ENCODE measurements at places on chromosomes 4 and X.

DNA sequence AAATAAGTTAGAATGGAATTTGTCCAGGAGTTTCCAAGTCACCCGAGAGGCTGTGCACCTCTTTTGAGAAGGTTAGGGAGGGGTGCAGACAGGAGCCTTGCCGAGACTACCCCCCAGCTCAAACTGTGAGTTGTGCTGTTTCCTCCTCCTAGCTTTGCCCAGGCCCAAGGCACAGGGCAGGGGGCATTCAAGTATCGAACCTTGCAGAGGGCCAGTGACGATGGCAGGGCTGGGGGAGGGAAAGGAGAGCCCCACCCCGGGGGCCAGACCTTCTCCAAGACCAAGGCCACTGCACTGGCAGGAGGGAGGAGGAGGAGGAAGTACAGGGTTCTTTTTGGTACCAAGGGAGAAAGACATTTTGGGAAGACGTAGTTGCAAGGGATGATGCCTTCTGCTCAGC, 80.6 kb downstream of the TMEM144 start:
- DNase-seq, result no peak

DNA sequence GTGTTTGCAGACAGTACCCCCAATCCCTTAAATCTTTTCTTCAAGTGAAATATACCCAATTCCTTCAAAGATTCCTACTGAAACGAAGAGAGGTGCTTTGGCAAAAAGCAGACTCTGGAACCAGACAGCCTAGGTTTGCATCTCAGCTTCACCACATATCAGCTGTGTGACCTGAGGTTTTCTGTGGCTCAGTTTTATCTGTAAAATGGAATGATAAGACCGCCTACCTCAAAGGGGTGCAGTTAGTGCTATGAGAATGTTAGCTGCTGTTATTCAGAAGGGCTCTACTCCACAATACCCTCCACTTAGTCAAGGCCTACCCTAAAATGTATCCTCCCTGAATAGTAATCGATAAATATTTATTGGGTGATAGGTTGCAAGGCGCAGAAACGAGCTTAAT, 664 bp downstream of the PIR start:
- DNase-seq, result no peak

- no peak for DNase-seq
Observed at GRCh38 chr4:163251204-163251603, 81.2 kb downstream of the NPY1R start.

DNA sequence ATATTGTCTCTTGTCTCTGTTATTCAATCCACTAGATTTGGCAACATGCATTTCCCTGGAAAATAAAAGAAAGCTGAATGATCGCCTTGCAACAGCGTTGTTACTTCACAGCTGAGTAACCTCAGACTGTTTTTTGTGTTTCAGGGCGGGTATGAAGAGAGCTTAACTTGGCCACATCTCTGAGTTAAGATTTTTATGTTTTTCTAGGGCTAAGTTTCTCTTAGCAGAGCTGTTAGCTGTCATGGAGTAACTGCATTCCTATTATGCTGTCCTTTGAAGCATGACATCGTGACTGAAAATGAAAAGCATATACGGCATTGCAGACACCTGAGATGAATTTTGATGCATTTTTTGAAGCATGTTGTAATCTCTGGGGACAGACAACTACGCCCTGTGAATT, 1798.9 kb downstream of the PCDH7 start:
- no peak for DNase-seq

DNA sequence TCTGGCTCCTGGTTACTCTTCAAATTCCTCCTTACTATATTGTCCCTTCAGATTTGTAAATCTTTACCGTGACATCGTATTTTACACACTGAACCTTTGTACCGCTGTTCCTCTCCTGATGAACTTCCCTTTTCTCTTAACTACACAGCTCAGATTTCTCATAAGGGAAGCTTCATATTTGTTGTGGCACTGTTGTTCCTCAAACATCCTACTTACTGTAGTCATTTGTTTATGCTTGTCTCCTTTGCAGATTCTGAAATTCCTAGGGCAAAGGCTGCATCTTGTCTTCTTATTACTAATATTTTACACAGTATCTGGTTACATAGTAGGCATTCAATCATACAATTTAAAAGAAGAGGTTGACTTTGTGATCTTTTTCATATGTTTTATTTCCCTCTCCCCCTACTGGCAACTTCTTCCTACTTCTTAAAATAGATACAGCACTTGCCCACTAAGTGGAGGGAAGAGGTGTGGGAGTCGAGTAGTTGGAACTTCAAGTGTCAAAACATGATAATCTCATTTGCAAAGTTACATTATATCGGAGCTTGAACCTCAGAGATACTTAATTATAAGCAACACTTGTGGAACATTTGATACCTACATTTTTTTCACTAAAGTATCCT, 50.0 kb downstream of the TET2 start:
- no peak for DNase-seq

DNA sequence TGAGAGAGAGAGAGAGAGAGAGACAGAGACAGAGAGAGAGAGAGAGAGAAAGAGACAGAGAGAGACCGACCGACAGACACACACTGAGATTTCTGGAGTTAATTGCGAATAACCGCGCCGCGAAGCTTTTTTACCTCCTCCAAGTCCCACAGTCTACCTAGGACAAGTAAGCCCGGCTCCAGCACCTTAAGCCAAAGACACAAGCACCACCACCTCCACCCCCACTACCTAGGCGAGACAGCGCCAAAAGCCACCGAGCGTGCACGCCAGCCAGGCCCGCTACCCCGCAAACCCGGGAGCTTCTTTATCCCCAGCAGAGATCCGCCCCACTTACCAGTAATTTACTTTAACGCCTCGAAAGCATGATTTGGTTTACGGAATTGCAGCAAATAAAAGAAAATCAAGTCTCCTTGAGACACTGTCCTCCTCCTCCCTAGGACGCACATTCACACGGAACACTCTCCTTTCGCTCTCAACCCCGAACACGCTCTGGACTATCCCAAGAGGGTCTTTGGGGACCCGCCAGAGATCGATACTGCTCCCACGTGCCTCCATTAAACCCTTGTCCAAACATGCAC, 649.6 kb upstream of the DIPK2B start:
- DNase-seq, result no peak

DNA sequence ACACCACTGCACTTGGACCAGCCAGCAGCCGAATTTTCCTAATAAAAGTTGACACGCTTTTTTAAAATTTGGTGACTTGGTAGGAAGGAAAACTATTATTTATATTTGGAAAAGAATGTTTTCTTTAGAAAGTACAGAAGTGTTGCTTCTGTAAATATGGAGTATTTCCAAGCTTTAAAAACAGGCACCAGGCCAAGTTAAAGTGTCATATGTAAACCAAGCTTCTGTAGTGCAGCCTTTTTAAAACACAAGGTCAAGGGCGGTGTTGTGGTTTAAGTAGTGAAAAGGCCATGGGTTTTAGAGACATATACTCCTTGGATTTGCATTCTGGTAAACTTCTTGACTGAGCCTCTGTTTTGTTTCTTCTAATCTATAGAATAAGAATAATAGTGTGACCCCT, 62.7 kb downstream of the TRIM2 start:
- no peak for DNase-seq

GRCh38 chrX:6383917-6384316, 151.0 kb downstream of the VCX3A start:
- DNase-seq, result no peak

- no peak for DNase-seq
Observed at GRCh38 chr4:174213731-174214100, 69.8 kb downstream of the FBXO8 start.

DNA sequence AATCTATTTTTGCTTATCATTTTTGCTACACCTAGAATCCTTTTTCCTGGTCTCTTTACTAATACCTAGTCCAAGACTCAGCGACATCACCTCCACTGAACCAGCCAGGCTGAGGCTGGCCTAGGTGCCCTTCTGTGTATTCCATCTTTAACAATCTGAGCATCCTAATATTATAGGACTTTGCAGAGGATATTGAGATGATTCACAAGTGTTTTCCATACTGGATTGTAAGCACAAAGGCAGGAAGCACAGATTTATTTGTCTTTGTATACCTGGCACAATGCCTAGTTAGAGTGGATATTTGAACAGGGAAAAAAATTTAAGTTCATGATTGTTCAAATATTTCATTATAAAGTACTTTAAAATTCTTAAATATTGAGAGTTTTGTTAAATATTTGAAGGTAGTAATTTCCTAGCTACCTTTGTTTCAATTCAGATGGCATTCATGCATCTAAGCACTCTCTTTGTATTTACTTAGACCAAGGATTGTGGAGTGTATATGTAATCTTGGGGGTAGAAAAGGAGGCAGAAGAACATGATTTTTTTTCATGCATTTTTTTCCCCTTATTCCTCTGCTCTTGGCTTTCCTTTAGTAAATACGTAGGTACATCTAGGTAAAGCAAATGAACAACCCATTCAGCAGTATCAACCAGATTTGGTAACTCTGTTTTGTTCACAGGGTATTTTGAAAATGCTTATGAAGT, 18.4 kb downstream of the SMARCA5 start:
- DNase-seq, result no peak

DNA sequence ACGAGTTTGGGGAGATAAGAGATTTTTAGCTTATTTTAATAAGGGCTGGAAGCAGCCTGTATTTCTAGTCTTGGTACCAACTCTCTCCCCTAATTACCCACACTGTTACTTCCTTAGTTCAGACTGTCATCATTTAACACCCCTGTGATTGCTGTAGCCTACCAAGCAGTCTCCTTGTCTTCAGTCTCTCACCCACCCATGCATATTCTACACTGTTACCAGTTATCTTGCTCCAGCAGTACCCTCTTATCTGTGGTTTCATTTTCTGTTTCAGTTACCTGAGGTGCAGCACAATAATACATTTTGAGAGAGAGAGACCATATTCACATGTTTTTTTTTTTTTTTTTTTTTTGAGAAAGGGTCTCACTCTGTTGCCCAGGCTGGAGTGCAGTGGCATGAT, 80.2 kb downstream of the DIAPH2 start:
- DNase-seq, result no peak

- DNase-seq, result no peak
Observed at GRCh38 chrX:37746218-37746941, 33.5 kb upstream of the CYBB start.

GRCh38 chr4:83885256-83886182, 349.6 kb downstream of the GPAT3 start:
- DNase-seq, result no peak

GRCh38 chr4:37452952-37453280, 208.4 kb downstream of the NWD2 start:
- peak; percentile 83 for DNase-seq

DNA sequence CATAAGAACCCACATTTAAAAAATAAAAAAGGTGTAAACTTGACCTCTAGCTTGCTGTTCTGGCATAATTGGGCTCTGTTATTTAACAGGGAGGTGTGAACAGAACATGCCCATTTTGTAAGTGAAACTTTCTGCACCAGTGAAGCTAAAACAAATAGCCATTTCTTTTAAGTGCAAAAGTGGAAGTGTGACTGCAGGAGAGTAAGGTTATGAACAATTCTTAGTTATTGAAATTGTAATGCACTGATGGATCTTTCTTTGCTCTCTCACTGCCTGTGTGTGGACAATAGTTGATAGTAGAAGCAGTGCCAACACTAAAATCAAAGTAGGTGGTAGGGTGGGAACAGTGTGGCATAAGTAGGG, 12.6 kb downstream of the P2RY10 start:
- DNase-seq, result no peak

DNA sequence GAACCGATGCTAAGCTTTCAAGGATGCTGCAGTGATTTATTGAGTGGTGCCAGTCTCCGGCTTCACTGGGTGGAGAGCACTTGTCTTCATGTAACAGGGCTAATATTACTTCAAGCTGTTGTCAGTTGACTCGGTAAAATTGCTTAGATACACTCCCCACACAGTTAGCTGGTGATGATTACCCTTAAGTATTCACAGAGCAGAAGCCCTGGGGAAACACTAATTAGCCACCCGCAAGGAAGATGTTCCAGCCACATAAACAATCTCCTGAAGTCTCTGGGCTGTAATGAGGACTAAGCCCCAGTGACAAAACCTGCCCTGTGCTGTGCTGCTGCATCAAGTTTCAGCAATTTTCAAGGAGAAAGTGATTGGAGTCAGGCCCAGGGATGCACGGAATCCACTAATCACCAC, 37.3 kb upstream of the GK2 start:
- no peak for DNase-seq

- no peak for DNase-seq
Observed at GRCh38 chr4:13483136-13483767, 888 bp downstream of the RAB28 start.

GRCh38 chrX:102979536-102979935, 42.5 kb downstream of the RAB40AL start:
- no peak for DNase-seq

DNA sequence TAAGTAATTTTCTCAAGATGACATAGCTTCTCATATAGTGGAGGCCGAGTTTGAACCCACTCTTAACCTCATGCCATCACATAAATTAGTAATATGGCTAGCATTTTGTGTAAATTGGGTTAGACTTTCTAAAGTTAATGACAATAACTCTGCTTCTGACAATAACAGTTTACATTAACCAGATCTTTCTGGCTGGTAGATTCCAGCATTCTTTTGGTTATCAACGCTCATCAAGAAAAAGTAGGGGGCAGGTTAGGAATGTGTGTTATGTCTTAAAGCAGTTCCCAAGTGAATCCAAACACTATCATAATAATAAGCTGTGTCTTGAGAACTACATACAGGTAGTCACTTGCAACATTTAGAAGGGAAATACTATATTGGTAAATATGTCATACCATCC, 162.5 kb downstream of the PRDM5 start:
- no peak for DNase-seq

- DNase-seq, result no peak
Observed at GRCh38 chr4:151157543-151157942, 58.1 kb downstream of the RPS3A start.

DNA sequence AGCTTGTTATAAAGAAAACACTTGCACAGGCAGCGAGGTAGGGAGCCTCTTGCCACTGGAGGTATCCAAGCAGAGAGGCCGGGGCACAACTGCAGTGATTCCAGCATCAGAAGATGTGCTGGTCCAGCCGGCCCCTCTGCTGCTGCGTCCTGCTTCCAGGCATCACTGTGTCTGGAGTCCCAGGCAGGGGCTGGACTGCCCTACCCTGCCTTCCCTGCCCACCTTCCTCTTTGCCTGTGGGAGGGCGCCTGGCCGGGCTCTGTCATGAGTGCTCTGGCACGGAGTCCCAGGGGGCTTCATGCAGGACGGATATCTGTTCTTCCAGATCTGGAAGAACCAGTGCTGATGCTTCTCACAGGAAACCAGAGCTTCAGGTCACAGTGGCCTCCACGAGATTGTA, 187.6 kb upstream of the PSAPL1 start:
- no peak for DNase-seq

GRCh38 chr4:145093638-145094037, 4.4 kb downstream of the ANAPC10 start:
- no peak for DNase-seq

- DNase-seq, result no peak
Observed at GRCh38 chr4:156248917-156249316, 295.3 kb upstream of the CTSO start.

DNA sequence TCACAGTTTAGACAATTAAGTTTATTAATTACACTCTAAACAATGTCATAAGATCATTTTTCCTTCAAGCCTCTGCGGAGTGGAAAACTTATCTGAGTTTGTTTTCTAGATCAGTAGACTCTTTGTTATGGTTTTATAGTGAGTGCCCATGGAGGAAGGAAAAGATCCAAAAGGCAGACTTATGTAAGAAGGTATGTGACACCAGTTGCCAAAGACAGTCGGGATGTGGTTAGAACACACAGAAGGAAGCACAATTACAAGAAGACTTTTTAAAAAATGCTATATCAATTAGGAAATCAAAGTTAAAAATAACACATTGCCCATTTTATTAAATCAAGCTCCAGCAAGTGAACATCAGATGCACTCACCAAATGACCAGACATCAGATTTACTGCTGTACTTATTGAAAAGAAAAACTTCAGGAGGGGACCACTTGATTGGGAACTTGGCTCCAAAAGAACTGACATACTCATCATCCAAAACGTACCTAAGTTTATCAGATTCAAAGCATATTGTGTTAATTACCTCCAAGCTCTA, 57.1 kb downstream of the NIPAL1 start:
- DNase-seq, result no peak
